IPS DF 6.9 (cell line): ENCODE measurements at places on chromosomes 2 and 18.

DNA sequence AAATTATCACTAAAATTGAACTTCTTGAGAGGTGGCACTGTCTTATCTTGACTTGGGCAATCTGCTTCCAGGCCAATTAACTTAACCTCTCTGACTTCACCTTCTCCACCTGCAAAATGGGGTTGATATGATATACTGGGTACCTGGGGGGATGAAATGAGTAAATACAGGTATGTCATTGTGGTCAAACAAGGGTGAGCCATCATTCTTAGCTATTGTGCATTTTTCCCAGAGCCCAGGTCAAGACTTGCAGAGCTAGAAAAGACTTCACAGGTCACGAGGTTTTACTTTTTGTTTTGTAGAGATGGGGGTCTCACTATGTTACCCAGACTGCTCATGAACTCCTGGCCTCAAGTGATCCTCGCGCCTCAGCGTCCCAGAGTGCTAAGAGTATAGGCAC lies 145.0 kb downstream of the PRKCE start:
- H3K27ac ChIP-seq, result no peak overlapping the region
- no peaks in the 10 kb centered on the region for H3K36me3 ChIP-seq
- H3K4me1 ChIP-seq, result no peaks in the 10 kb centered on the region
- DNase-seq, result no peak

DNA sequence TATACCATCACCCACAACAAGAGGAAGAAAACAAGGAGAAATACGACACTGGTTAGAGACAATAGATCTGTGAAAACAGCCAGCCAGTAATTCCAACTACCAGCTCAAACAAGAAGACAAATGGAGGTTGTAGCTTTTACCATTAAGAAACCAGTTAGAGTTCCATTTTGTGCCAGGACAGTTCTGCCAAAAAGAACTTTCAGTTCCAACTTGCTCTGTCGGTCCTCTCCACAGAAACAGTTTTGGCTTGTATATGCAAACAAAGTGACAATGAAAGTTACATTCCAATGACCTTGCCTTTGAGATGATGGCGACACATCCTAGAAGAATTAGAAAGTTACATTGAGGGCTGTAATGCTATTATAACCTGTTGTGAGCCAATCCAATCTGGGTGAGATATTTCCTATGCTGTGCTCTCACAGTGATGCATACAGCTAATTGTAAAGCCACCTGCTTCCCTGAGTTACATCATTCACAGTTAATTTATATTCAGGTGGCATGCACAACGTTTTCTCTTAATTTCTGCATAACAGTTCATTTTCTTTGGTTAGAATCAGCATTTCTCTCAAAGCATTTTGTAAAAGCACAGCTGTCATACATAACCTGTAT lies 1378.4 kb upstream of the PIK3C3 start:
- no peaks in the 10 kb centered on the region for H3K36me3 ChIP-seq
- no peaks in the 10 kb centered on the region for H3K27me3 ChIP-seq
- DNase-seq, result no peak
- H3K4me1 ChIP-seq, result no peaks in the 10 kb centered on the region
- H3K27ac ChIP-seq, result no peak overlapping the region
- no peak overlapping the region for H3K4me3 ChIP-seq

- no peaks in the 10 kb centered on the region for H3K36me3 ChIP-seq
- H3K4me3 ChIP-seq, result no peak overlapping the region
- H3K27ac ChIP-seq, result no peak overlapping the region
These were observed 55.2 kb downstream of the TTC32 start for GRCh38 chr2:19846567-19846966.

DNA sequence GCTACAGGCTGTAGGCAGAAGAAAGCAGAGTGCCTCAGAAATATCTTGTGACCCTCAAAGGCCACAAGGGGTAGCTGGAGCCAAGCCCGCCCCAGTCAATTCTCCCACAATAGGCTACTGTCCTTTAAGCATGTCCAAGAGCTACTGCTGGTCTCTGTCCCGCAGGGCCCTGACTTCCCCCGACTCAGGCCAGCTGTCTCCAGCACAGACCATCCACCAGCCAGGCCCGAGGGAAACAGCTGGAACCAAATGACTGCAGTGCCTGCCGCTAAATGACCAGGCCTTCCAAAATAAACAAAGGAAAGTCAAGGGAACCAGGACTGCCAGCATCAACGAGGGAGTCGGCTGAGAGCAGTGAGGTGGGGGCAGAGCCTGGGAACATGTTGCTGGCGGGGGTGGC lies 36.7 kb downstream of the MCFD2 start:
- no peaks in the 10 kb centered on the region for H3K27me3 ChIP-seq
- no peaks in the 10 kb centered on the region for H3K36me3 ChIP-seq
- no peak for DNase-seq
- H3K4me3 ChIP-seq, result no peak overlapping the region
- H3K4me1 ChIP-seq, result no peaks in the 10 kb centered on the region

DNA sequence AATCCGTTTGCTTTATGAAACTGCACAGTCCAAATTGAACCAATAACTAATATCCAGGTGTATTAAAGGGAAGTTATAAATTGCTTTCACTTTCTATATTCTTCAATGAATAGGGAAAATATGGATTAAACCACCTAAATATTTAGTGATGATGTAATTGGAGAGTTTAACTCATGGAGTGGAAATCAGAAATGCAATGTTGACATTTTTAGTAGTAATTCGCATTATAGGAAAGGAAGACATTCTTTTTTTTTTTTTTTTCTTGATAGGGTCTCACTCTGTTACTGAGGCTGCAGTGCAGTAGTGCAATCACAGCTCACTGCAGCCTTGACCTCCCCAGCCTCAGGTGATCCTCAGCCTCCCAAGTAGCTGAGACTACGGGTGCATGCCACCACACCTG lies 321.9 kb downstream of the RNF144A start:
- DNase-seq, result no peak
- H3K27ac ChIP-seq, result no peak overlapping the region
- H3K4me1 ChIP-seq, result no peaks in the 10 kb centered on the region; the same call in 1 of the 2 replicates

GRCh38 chr18:10444314-10445006 lies 10.0 kb upstream of the APCDD1 start:
- no peaks in the 10 kb centered on the region for H3K4me1 ChIP-seq
- H3K4me3 ChIP-seq, result no peak overlapping the region
- H3K27me3 ChIP-seq, result no peaks in the 10 kb centered on the region
- H3K36me3 ChIP-seq, result no peaks in the 10 kb centered on the region
- DNase-seq, result no peak
- no peak overlapping the region for H3K27ac ChIP-seq

DNA sequence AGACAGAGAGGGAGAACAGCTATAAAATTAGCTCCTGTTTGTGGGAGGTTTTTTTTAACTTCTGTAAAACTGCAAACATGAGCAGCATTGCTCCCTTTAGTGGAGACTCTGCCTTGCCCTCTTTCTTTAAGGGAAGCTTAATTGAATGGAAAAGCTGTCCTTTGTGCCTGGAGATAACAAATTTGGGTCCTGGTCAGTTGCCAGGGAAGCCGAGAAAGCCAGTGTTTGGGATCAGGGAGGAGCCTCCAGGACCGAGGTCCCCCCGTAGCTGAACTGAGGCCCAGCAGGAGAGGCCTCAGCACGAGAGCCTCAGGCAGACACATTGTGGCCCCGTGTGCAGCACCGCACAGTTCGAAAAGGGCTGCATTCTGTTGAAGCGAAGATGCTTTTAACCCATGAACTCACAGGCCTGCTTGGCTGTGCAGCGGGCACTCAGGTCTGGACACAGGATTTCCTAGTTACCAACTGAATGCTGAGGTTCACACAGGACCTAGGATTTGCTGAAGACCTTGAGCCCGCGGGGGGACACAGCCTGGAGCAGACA lies 369.7 kb downstream of the DCDC2C start:
- DNase-seq, result no peak
- H3K27me3 ChIP-seq, result no peaks in the 10 kb centered on the region
- no peaks in the 10 kb centered on the region for H3K4me1 ChIP-seq
- H3K4me3 ChIP-seq, result no peak overlapping the region
- H3K27ac ChIP-seq, result no peak overlapping the region

- no peak overlapping the region for H3K27ac ChIP-seq
- no peak overlapping the region for H3K4me3 ChIP-seq
- H3K27me3 ChIP-seq, result no peaks in the 10 kb centered on the region
- H3K36me3 ChIP-seq, result no peaks in the 10 kb centered on the region
- no peaks in the 10 kb centered on the region for H3K4me1 ChIP-seq
- DNase-seq, result no peak
These were observed 6.4 kb downstream of the TNS1 start for GRCh38 chr2:217996361-217996760.

DNA sequence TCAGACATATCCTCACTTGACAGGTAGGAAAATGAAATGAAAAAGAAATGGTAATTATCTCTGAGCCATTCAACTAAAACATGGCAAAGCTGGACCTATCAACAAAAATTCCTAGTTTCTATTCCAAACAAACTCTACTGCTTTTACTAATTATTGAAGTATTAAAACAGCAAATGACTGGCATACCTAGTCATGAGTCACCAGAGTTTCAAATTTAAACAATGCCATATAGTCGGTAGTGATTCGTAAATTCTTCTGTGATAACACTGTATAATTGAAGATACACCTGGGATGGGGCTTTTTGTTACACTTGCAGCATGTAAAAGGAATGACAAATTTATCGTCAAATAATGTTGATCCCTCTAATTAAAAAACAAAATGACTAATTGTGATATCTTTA lies 153.1 kb upstream of the THUMPD2 start:
- H3K27me3 ChIP-seq, result no peaks in the 10 kb centered on the region
- H3K27ac ChIP-seq, result no peak overlapping the region
- no peak overlapping the region for H3K4me3 ChIP-seq
- no peaks in the 10 kb centered on the region for H3K4me1 ChIP-seq
- DNase-seq, result no peak

- peak overlapping the region; percentile 75; the same call in 1 of the 2 replicates for H3K4me3 ChIP-seq
- no peak overlapping the region for H3K27ac ChIP-seq
- no peaks in the 10 kb centered on the region for H3K36me3 ChIP-seq
- H3K27me3 ChIP-seq, result no peaks in the 10 kb centered on the region
These were observed 1.1 kb downstream of the ITGAV start for GRCh38 chr2:186590759-186591505.

GRCh38 chr2:200306931-200307723 lies 634 bp downstream of the SPATS2L start:
- no peak overlapping the region for H3K27ac ChIP-seq
- H3K4me1 ChIP-seq, result peaks cover 4% of the 10 kb centered on the region
- no peaks in the 10 kb centered on the region for H3K36me3 ChIP-seq

DNA sequence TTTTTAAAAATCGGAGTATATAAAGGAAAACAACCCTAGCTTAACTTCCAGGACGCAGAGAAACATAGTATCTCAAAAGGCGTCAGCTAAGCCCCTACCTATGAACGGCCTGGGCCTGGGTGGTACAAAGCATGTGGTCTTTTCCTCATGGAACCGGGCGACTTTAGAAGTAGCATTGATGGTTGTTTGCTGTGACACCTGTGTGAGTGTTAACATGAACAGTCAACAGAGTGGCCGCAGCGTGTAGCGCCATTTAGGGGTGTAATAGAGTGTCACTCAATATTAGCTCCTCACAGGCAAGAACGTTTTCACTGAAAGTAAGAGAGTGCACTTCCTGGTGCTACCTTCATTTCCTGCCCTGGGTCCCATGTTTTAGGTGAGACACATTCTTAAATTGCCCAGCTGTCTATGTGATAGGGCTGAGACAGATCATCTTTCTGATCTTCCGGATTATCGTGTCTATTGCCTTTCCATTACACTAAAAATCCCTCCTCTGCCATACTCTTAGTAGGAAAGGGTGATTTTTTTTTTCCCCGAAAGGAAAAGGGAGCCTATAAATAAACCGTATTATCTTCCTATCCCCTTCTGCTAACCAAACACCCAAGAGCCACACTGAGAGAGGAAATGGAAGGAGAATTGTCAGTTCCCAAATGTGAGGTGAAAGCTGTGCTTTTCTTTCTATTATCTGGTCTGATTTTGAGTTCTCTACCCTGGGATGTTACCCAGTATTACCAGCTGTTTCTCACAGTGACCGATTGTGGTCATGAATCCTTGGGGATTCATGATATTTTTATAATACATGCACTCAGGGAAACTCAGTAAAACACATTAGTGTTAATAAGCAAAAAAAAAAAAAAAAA lies 1.3 kb downstream of the GORASP2 start:
- no peaks in the 10 kb centered on the region for H3K36me3 ChIP-seq
